OCI-M1 (cell line): ENCODE measurements at places on chromosomes 5 and 9.

- peak; percentile 89 for DNase-seq
Observed at GRCh38 chr9:8365029-8365428, 565.5 kb upstream of the DMAC1 start.

GRCh38 chr9:129525656-129526196 lies 95.2 kb downstream of the C9orf50 start:
- no peak for DNase-seq

DNA sequence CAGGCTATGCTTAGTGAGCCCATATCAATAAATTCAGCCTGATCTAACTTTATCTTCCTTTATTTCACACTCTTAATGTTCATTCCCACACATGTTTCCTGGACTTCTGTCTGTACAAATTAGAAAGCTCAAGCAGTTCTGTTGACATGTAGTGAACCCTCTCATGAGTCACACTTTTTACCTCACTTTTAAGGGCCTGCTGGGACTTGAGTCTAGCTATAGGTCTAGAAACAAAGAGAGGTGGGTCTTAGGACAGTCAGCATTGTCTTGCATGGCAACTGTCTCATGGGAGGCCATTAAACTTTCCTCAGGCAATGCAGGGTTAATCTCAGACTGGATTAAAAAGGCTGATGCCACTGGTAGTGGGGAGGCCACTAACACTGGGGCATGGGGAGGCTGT lies 8.6 kb upstream of the CCNH start:
- no peak for DNase-seq

- DNase-seq, result peak; percentile 69
Observed at GRCh38 chr9:74887041-74887980, at the start of gene TRPM6. TSS of gene TRPM6 (minus strand) at chr9:74887921. CDS start at chr9:74887856, 65 bp downstream.

DNA sequence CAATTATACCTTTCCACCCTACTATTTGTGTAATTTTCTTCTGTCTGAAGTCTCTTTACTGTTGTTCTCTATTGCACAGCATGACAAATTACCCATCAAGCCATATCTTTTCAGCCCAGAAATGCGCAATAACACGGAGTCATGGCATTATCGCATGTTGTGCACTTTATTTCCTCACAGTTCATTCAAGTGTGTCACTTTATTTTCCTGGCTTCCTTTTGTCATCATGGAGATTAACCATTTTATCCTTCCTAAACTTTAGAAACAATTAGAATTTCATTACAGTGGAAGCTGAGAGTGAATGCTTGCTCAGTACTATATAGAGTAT lies 41.3 kb upstream of the MEF2C start:
- DNase-seq, result peak; percentile 34

DNA sequence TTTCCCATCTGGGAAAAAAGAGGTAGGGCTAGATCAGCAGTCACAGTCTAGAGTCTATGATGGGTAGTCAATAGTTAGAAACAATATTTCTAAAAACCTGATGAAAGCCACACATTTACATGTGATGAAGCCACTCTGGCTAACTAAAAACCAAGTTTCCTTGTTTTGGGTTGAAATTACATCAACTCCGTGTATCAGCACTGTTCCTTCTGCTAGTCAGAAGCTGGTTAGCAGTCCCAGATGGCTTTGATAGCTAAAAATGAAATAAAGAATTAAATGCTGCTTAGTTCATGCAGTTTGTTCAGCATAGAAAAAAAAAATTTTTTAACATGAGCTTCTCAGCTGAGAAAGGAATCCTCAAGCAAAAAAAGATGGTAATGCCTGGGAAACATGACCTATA lies 136.7 kb downstream of the FAM114A2 start:
- DNase-seq, result no peak

- no peak for DNase-seq
Observed at GRCh38 chr9:113543296-113543981, 79.9 kb downstream of the RGS3 start.

- DNase-seq, result no peak
Observed at GRCh38 chr5:2193142-2193541, 310.4 kb upstream of the IRX4 start.

DNA sequence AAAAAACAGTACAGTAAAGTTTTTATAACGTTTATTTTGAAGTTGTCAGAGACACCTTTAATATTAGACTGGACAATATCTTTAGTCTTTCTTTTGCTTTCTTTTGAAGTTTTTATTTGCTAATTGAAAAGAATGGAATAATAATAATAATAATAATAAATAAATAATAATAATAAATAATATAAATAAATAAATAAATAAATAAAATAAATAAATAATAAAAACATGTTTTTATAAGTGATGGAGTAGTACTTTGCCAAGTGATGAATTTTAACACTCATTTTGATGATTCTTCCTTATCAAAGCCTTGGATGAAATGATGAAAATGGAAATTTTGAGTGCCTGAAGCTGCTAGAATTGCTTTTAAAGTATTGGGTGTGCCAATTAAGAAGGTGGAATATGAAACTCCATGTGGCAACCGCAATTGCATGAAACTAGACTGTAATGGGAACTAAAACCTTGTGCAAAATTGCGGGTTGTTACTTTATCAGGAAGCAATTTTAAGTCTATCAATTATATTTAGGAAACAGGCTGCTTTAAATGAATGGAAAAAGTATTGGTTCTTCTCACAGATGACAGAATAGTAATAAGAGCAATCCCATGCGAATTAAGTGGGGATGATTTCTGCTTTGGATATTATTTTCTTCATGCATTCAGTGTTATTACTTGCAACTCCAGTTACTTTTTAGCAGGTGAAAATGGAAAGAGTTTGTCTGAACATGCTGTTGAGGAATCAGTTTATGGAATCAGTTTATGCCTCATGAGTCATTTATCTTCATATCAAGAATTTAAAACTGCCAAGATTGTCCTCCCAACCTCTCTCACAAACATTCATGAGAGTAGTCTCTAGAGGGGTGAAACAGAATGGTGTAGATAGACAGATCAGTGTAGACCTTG lies 4.6 kb downstream of the ANXA1 start:
- peak; percentile 33 for DNase-seq

DNA sequence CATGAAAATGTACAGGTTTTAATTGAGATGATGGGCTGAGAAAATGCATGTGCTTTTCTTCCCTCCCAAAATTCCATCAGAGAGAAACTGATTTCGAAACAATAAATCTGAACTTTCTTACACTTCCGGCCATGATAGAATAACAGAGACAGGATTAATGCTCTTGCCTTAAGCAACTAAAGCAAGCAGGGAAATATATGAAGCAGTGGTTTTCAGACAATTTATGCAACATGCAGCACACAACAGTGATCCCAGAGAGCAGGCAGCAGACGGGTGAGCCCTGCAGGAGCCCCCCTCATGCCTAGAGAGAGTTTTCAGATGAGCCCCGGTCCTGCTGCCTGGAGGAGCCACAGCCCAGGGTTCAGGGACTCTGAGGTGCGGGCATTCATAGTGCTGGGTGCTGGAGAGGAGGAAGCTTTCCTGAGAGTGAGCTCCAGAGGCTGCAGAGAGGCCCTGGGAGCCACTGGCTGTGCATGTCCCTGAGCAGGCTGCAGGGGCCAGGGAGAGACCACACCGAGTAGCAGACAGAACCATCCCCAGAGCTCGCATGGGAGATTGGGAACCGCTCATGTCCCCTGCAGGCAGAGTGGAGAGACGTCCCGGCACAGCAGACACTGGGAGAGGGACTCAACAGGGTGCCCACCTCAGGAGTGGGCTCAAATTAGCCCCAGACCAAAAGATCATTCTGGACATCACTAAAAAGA lies 143.5 kb downstream of the OLFM1 start:
- no peak for DNase-seq

DNA sequence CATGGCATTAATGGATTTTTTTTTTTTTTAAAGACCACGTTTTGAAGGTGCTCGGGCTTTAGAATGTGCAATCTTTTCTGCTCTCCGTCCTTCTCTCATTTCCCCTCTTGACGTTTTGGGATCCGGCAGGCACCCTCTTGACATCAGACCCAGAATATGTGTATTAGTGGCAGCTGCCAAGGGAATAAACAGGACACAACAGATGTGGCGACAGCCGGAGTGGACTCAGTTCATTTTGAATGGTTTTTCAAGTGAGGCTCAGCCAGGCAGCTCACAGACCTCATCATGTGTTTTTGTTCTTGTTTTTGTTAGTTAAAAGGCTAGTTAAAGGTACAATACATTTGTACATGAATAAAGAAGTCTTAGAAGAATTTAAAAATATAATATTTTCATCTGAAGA lies 365.0 kb upstream of the SEMA6A start:
- no peak for DNase-seq

GRCh38 chr5:37116359-37116758 lies 132.8 kb downstream of the CPLANE1 start:
- DNase-seq, result no peak

DNA sequence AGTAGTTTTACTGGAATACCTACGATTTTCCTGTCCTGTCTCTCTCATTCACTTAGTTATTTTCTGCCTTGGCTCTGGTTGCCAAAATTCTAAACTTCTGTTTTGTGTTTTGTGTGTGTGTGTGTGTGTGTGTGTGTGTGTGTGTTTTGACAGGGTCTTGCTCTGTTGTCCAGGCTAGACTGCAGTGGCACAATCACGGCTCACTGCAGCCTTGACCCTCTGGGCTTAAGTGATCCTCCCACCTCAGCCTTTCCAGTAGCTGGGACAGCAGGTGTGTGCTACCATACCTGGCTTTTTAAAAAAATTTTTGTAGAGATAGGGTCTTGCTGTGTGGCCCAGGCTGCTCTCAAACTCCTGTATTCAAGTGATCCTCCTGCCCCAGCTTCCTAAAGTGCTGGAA lies 17.2 kb downstream of the UBE2D2 start:
- no peak for DNase-seq

DNA sequence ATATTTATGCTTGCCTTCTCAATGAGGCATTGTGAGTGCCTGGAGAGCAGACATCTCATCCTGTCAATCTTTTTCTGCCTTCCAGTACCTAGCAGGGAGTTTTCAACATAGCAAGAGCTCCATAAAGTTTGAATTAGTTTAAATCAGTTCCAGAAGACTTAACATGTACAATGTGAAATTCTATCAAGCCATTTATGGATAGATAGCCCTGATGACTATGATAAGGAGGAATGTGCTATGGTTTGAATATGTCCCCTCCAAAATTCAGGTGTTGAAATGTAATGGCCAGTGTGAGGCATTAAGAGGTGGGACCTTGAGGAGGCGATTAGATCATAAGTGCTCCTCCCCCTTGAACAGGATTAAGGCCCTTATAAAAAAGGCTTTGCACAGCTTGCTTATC lies 306.9 kb upstream of the SMARCA2 start:
- no peak for DNase-seq

- DNase-seq, result peak; percentile 75
Observed at GRCh38 chr5:25688156-25688555, 1043.4 kb upstream of the CDH10 start.

GRCh38 chr5:9428272-9428671 lies 117.6 kb downstream of the SEMA5A start:
- DNase-seq, result no peak

- DNase-seq, result no peak
Observed at GRCh38 chr5:10123254-10123989, 126.3 kb downstream of the ATPSCKMT start.

DNA sequence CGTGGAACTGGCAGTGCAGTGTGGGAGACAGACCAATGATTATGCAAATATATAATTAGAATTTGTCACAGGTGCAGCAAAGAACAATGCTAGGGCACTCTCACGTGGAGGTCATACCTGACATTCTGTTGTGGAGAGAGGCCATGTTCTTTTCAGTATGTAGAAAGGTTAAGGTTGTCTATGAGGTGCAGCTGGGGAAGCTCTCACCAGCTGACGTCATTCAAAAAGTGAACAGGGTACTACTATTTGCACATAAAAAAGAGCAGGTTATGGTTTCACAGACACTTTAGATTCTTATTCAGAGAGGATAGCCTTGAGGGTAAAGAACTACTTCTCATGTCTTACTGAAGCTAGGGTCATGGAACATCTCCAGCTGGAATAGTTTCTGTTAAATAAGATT lies 19.1 kb downstream of the SH3GL2 start:
- DNase-seq, result no peak

- DNase-seq, result peak; percentile 24
Observed at GRCh38 chr5:78050888-78051287, 243.6 kb downstream of the AP3B1 start.

GRCh38 chr9:36325081-36325828 lies 67.0 kb upstream of the GNE start:
- DNase-seq, result no peak

DNA sequence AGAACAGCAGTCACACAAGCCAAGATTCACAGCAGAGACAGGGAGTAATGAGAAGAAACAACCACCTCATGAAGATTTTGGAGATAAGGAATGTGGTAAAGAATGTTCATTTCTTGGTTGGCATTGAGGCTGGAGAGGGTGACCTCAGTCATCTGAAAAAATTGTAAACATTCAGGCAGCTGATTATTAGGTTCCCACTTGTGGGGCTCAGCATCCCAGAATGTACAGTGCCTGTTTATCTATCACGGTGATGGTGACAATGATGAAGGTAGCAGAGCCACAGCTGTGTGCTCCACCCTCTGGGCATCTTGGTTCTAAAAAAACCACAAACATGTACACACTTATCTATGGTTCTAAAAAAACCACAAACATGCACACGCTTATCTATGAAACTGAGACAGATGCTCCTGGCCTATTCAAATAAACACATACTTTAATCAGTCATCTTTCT lies 143.9 kb upstream of the MOCS2 start:
- peak; percentile 86 for DNase-seq

DNA sequence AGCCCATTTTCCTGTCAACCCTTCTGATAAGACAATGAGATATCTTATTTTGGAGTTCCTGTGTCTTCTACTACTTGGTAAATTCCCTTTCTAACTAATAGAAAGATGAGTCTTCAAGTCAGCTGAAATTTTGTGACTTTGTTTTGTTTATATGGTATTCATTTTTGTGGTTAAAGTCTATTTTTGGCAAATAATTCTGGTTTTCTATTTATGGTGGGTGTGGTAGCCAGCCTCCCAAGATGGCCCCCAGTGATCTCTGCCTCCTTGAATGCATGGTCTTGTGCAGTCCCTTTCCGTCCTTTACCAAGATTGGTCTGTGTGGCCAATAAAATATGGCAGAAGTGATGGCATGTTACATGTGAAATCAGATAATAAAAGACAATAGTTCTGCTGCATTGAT lies 91.5 kb downstream of the NR3C1 start:
- DNase-seq, result no peak

- DNase-seq, result no peak
Observed at GRCh38 chr9:132221941-132222340, 60.1 kb downstream of the NTNG2 start.

DNA sequence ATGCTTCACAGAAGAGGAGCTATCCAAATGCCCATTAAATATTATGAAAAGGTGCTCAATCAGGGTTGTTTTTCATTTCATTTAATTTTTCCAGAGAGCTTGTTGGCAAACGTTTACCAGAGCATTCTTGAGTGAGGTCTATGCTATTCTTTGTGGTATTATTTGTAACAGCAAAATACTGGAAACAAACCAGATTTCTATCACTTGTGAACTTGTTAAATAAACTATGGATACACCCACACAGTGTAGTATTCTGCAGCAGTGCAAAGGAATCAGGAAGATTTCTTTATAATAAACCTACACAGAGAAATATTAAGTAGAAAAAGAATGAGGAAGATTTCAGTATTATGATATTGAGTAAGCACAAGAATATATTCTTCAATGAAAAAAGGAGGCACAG lies 15.0 kb upstream of the SLC1A1 start:
- DNase-seq, result no peak

GRCh38 chr5:101080462-101081240 lies 177.6 kb upstream of the ST8SIA4 start:
- no peak for DNase-seq

GRCh38 chr9:14440062-14440461 lies 126.1 kb upstream of the NFIB start:
- DNase-seq, result no peak
